ENCODE measurements at places on chromosomes 11 and 22. TPM values are rescaled to one million over a fixed set of nuclear protein-coding genes. Genes with fewer than 3 reads are reported as not detected.
A peak's percentile ranks its signal among the peaks of the same experiment; 100 is the strongest.

DNA sequence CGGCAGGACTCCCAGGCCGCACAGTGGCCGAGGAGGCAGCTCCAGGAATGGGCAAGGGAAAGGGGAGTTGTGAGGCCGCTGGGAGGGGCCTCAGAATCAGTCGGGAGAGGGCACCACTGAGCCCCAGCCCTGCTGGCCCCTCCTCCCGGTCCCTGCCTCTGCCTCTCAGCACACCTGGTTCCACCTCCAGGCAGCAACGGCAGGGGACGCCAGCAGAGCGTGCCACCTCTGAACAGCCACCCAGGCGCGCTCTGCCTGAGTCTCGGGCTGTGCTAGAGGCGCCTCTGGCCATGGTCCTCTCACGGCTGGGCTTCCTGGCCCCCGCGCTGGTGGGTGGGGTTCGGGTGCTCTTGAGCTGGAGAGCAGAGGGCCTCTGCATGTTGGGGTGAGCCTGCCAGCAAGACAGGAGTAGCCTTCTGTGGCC lies 33.0 kb downstream of the MOB2 start:
- DNase-seq = peak; percentile 69

- DNase-seq = no peak
Observed at GRCh38 chr11:32830413-32830738, 649 bp downstream of the PRRG4 start.

- no peak for DNase-seq
Observed at GRCh38 chr11:17767301-17767885, 32.8 kb downstream of the KCNC1 start.

- no peak for DNase-seq
Observed at GRCh38 chr11:107957109-107957588, 28.9 kb downstream of the RAB39A start.

DNA sequence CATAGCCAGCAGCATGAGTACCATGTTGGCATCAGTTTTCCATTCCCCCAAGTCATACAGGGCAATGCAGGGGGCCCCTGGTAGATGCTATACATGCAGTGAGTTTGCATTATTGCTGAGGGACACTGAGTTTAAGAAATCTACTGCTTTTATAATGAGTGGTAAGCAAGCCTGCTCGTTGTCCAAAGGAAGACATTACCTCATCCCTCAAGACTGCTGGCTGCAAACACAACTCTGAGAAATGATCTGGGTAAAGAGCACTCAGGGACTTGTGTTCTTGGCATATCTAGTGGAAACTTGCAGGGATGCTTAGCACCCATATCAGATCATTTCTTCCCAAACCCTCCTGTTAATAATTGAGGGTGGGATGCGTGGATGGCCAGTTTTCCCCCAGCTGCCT lies 77.9 kb downstream of the CWC15 start:
- no peak for DNase-seq

Gene SULT4A1
- total RNA-seq = not detected

DNA sequence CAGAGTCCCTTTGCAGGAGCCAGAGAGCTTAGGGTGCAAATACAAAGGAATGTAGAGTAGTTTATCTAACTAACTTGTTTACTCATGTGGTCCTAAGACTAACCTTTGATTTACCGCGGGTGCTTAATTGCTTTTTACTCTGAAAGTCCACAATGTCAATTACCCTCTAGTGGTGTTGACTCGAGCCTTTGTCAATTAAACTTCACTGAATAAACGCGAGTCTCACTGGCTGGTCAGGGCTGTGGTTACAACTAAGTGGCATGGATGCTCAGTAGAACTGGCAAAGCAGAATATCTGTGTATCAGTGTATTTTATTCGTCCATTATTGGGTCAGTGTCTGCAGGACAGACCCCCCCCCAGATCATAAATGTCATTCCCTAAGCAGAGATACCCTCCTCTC lies 181.7 kb downstream of the OR4C45 start:
- no peak for DNase-seq

GRCh38 chr11:45817191-45817590 lies 12.2 kb downstream of the SLC35C1 start:
- no peak for DNase-seq

GRCh38 chr11:72781313-72782080 lies 12.3 kb downstream of the STARD10 start:
- peak; percentile 58 for DNase-seq

Gene MYOD1
- not detected for total RNA-seq

- no peak for DNase-seq
Observed at GRCh38 chr11:86120807-86121206, 51.9 kb upstream of the PICALM start.

DNA sequence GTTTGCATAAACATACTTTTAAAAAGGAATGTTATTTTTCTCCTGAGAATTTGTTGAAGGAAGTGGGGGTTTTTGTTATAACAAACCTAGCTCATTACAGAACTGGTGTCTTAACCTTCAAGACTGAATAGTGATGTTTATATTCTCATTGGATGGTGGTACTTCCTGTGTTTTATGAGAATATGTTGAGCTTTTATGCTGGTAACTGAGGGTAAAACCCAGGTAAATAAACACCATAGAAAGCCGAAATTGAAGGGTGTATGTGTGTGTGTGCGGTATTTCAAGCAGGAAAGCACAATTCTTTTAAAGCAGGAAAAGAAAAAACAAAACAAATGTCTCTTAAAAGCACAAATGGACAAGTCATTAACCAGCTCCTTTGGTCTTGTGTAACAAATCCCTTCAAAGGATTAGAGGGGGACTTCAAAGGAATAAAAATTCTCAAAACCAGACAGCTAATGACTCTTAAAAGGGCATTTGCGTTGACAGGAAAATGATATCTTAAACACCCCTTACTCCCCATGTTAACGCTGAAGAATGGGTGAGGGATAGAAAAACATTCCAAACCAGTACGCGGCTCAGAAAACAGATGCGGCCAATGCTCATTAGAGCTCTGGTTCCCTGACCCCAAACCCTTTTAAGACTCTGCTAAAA lies 23.8 kb downstream of the LMO2 start:
- DNase-seq = no peak

DNA sequence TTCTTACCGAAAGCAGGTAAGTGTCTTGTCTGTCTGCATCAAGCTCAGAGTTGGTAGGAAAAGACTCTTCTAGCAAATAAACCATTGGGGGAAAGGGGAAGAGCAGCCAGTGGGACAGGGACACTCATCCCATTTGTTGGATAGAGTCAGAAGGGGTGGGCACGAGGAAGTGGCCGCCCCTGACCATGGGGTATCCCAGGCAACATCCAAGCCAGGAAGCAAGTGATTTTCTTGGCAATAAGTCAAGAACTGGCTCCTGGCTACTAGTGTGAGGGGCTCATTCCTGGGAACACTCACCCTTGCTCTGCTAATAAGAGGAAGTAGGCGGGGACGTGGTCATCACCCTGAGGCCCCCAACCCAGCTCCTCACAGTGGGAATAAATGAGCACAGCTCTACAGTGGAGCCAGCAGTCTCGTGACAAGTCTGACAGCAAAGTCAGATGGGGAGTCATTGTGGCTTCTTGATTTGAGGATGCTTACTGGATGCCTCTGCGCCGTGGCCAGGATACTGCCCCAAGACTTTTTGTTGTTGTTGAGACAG lies 6.7 kb downstream of the SLC25A18 start:
- no peak for DNase-seq

DNA sequence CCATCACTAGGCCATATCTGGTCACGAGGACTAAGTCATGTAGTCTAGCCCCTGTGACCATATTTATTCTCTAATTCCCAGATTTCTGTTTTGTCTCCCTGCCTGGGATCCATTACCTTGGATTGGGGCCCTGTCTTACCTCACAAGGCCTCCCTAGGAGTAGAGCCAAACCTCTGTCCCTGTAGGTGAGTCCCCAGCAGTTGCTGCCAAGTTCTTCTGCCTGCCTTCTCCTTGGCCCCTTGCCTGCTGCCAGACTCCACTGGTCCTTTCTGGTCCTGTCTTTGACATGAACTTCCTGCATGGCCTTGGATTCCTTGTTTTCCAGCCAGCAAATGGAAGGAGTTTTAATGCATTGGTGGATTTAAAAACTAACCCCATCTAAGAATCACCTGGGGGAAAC lies 35.6 kb upstream of the CADM1 start:
- DNase-seq = no peak

Gene SCGB1C1
- total RNA-seq = not detected

Gene TMEM191B
- total RNA-seq = 3.5 TPM

- peak; percentile 48 for DNase-seq
Observed at GRCh38 chr11:68528630-68529029, 68.1 kb downstream of the PPP6R3 start.

Gene CNGA4
- 9.3 TPM for total RNA-seq

DNA sequence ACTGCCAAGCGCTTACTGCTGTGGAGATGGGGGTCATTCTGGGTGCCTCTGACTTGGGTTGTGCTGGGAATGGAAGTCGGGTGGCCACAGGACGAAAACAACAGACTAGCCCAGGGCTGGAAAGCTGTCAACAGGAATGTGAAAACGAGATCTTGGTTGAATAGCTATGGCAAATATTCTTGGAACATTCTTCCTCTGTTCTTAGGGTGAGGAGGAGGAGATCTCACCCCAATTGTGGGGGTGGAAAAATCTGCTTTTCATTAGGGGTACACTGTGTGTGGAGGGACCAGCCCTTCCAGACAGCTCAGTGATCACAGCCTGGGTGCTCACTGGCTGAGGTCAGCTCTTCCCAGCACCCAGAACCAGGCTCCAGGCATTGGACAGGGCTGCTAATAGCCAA lies 52.0 kb upstream of the PRSS23 start:
- DNase-seq = no peak

Gene NAALAD2
- 2.1 TPM for total RNA-seq

Gene SMTNL1
- total RNA-seq = not detected
